Stimulated activated CD4-positive, alpha-beta T cell treated with anti-CD3 and anti-CD28 coated beads, Interleukin-15, amount 100 ng/mL, for 48 hours (primary cell): ENCODE measurements at places on chromosomes 12 and 14.
A peak's percentile ranks its signal among the peaks of the same experiment; 100 is the strongest.

DNA sequence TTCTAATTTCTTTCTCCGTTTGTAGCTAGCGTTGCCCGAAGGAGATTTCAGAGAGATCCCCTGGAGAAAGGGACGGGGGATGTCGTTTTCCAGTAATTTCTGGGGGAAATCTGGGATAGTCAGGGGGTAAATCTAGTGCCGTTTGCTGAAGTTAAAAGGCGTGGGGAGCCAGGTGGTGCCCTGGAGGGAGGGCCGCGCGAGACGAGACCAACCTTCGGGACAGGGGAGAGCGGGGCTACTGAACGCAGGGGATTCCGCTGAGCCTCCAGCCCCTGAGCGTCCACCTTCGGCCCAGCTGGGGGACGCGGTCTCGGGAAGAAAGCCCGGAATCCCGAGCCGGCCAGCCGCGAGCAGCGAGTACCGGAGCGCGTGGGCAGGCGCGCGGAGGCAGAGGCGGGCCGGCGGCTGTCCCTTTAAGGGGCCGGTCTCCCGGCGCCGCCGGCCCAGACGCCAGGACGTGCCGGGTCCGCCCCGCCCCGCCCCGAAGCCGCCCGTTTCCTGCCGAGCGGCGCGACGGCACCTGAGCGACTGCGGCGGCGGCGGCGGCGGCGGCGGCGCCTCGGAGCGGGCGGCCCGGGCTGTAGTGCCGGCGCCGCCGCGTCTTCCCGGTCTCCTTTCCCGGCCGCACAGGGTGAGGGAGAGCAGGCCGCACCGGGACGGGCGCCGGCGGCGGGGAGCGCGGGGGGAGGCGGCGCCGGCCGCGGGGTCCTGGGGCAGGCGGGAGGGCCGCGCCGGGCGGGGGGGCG, at the start of gene KTN1:
Gene KTN1, plus strand, starts transcription at position 484 of the 746 bp plus-strand sequence. CDS start 31,842 bp downstream, outside the sequence.
- DNase-seq = peak; percentile 83

- no peak for DNase-seq
Observed at GRCh38 chr12:94143951-94144350, 4.4 kb upstream of the PLXNC1 start.

- no peak for DNase-seq
Observed at GRCh38 chr12:124487066-124487833, 80.2 kb downstream of the NCOR2 start.

GRCh38 chr14:99043756-99044155, 228.2 kb downstream of the BCL11B start:
- no peak for DNase-seq

- no peak for DNase-seq
Observed at GRCh38 chr14:53011053-53011462, 60.2 kb upstream of the FERMT2 start.
